Activated CD4-positive, alpha-beta T cell treated with anti-CD3 and anti-CD28 coated beads, Interleukin-2, amount 50 U/mL, for 48 hours (primary cell): ENCODE measurements at places on chromosomes 2 and 18.
A peak's percentile ranks its signal among the peaks of the same experiment; 100 is the strongest.

DNA sequence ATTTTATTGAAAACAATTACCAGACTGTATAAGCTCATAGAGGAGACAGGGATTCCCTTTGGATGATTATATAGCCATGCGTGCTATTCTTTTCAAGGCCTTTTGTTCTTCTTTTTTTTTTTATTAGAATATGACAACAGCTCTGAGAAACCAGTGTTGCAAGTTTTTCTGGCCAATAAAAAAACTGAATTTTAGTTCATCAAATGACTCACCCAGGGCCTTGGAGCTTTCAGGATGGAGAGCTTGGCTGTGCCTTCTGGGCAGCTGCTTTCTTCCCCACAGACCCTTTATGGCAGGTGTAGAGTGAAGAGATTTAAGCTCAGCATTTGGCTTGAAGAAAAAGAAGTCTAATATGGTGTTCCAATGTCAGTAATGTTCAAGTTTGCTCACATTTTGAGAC is 497.9 kb upstream of the FANCL start:
- DNase-seq = no peak

GRCh38 chr2:164439885-164440284 is 181.4 kb downstream of the GRB14 start:
- DNase-seq = no peak

DNA sequence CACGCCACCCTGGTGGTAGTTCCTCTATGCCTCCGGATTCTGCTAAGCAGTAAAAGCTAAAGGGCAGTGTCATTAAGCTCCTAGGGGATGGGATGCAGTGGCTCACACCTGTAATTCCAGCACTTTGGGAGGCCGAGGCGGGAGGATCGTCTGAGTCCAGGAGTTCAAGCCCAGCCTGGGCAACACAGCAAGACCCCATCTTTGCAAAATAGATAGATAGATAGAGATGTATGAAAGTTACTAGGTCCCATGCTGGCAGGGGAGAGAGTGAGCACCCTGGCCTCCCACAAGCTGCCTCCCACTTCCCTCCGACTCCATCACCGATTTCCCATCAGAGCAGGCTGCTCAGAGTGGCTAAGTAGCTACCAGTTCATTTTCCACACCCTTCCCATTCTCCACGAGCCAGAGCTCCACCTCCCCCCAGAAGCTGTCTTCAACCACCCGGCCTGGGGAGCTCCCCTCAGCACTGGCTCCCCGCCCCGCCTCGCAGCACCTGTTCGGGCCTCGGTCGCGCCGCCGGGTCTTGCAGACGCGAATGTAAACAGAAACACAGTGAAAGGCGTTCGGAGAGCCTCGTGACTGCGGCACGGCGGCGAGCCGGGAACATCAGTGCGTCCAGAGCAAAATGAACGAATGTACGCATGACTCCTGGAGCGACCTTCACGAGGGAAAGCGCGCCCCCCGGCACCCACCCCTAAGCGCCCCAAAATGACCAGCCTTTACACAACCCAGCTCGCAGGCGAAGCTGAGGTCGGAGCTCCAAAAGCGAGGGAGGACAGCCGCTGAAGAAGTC is 598 bp upstream of the CEP68 start:
- peak; percentile 62 for DNase-seq

GRCh38 chr18:41162781-41163180 is 792.3 kb upstream of the PIK3C3 start:
- DNase-seq = no peak

- DNase-seq = no peak
Measured at GRCh38 chr2:3631851-3632659, 25.9 kb upstream of the ALLC start.

GRCh38 chr2:178911039-178911438 is 103.8 kb upstream of the TTN start:
- no peak for DNase-seq
